ENCODE measurements at places on chromosomes 2 and 18.

DNA sequence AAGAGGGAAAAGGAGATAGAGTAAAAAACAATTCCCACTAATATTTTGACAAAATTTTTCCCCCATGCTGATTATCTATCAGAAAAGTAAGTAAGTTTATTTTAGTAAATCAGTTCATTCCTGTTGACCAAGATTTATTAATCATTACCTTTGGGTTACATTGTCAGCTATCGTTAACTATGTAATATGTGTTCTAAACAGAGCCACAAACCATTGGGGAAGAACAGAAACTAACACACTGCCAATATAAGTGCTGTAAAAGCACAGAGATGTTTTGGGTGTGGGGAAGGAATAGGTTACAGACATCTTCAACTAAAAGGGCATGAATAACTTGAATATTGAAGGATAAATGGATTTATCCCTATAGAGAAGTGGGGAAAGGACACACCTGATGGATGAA is 42.5 kb upstream of the ACADL start:
- DNase-seq: no peak

DNA sequence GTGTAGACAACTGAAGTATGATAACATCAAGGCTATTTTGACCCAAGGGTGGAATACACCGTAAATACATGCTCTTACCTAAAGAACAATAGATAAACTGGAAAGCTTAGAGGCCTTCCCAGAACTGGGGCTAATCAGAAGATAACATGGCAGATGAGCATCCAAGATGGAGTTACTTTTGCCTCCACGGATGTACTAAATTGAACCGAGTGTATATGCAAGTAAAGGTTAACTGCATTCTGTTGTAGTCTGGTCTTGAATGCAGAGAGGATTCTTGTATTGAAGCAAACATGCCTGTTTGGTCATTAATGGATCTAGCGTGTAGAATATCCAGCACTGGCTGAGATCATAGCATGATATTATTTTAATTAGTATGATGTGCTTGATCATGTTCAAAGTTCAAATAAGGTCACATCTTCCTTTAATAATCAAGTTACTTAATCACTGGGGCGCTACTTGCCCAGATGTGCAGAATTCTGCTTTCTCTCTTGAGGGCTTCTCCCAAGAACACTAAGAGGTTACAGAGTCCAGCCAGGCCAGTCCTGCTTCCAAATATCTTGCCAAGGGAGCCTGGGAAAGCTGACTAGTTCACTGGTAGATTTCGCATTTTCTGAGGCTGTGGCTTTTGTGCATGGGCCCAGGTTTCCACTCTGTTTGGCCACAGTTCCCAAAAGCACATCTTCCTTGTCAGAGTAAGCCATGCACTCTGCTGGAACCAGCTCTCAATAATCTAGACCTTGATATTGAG is 37.5 kb upstream of the ACSL3 start:
- DNase-seq: no peak

DNA sequence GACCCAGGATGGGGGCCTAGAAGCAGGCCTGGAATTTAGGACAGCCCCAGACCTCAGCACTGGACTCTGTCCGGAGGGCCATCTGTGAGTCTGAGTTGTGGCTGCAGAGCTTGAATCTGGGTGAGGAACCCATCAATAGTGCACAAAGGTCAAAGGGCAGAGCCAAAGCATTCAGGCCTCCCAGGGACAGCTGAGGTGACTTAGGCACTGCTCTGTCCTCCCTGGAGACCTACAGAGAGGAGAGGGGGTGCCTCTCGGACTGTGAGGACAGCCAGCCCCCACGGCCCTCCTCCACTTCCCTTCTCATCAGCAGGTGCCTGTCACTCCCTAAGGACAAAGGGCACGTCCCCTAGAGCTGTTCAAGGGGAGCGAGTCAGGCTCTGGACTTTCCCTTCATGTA is 25.1 kb upstream of the PRLH start:
- DNase-seq: no peak

- DNase-seq: no peak
Measured at GRCh38 chr2:162327134-162327769, 8.8 kb upstream of the IFIH1 start.

DNA sequence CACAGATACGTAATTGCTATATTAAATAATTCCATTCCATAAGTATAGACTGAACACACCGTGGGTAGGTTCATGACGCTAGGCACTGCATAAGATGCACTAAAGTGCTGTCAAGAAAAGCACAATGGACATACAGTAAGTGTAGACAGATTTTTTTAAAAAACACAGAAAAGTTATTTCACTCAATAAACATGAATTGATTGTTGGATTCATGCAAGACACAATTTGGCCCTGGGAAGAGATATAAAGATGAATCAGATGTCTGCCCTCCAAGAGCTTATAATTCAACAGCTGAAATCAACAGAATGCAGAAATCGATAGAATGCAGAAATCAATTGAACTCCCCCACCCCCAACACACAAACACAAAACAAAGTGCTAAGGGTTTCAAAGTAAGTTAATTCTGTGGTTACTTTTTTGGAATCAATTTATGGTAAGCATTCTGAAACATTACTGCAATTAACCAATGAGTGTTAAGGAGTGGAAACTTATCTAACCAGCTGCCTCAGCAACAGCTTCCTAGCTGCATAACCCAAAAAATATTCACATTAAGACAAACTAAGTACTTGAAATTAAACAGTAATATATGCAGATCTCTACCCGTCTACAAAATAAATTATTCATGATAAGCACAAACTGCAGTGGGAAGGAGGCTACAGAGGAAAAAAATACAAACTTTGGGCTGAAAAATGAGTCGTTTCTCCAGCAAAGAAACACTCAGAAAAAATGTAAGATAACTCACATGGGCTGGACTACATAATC is 1.6 kb downstream of the NBAS start:
- no peak for DNase-seq

DNA sequence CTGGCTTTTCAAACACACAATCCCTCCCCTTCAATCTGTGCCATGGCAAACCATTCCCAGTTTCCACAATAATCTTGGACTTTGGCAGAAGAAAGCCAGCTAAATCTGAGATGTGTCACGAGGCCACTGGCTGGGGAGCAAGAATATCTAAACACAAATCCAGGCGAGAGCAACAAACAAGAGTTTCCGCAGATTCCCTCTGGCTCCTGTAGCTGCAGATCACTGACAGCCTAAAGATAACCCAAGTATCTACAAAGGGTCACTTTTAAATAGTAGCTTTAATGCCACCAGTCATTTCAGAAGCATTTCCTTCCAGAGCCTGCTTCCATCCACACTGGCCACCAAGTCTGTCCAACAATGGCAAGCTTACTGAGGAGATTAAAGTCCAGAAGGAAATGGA is 86.9 kb downstream of the ACVR1 start:
- DNase-seq: no peak

DNA sequence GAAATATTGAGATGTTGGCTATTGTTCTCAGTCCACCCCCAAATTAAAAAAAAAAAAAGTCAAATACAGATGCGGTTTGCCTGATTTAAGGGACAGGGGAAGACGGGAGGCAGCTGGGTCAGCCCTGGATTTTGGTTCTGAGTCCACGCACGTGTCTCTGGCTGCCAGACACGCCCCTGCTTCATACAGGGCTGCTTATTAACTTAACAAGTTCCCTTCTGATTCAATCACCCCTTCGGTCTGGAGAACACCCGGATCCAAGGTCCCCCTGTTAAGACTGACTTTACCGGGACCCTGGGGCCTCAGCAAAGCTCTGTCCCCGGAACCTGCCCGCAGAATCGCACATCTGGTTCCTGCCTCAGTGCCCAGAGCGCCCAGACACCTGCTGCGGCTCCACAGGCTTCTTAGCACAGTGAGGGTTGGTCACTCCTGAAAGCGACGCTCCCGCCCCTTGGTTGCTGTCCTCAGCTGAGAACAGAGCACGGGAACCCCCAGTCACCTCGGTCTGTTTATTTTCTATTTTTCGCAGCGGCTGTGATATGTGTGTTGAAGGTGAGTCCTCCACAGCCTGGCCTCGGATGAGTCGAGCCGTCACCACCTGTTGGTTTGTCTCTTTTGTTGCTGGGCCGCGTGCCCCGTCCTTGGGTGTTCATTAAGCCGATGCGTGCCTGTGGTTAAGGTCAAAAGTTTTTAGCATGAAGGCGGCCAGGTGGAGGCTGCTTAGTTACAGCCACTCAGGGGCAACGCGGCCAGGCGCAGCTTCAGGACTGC is 57.2 kb downstream of the RTP5 start:
- DNase-seq: no peak

- DNase-seq: no peak
Measured at GRCh38 chr18:62973689-62974088, 258.3 kb downstream of the PHLPP1 start.

GRCh38 chr2:227720680-227721079 is 2.9 kb upstream of the SLC19A3 start:
- no peak for DNase-seq

DNA sequence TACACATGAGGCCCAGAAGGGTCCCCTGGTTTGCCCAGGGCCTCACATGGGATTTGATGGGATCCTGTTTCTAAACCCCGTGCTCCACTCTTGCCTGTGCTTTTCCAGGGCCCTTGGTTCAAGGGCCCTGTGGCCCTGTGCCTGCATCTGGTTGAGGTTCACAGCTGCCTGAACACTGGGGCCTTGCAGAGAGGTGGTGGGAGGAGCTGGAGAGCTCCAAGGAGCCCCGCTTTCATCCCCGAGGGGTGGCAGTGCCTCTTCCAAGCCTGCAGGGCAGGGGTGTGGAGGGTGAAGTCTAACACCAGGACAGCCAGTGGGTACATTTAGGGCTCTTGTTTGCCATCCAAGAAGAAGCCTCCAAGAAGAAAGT is 82.3 kb downstream of the GLI2 start:
- DNase-seq: no peak

GRCh38 chr2:109448207-109448606 is 165.6 kb downstream of the SEPTIN10 start:
- no peak for DNase-seq

DNA sequence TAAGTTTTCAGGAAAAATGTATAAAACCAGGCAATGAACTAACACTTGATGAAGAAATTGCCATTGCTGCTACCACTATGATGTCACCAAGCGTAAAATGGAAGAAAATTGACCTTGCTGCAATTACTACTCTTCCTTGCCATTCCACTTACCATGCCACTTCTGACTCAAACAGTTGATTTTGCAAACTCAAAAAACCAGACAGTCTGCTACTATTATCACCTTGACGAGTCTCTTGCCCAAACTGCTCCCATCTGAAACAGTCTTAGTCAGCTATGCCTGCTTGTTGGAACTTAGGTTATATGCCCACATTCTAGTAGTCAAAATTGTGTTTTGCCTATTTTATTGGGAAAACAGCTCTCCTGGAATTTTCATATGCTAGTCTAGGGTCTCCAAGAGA is 71.9 kb upstream of the SLC9A2 start:
- DNase-seq: no peak

GRCh38 chr18:21575656-21576055 is 24.8 kb downstream of the ESCO1 start:
- DNase-seq: no peak

- no peak for DNase-seq
Measured at GRCh38 chr2:215405722-215406581, 29.9 kb downstream of the FN1 start.

GRCh38 chr2:15714609-15715008 is 122.9 kb downstream of the DDX1 start:
- DNase-seq: no peak

DNA sequence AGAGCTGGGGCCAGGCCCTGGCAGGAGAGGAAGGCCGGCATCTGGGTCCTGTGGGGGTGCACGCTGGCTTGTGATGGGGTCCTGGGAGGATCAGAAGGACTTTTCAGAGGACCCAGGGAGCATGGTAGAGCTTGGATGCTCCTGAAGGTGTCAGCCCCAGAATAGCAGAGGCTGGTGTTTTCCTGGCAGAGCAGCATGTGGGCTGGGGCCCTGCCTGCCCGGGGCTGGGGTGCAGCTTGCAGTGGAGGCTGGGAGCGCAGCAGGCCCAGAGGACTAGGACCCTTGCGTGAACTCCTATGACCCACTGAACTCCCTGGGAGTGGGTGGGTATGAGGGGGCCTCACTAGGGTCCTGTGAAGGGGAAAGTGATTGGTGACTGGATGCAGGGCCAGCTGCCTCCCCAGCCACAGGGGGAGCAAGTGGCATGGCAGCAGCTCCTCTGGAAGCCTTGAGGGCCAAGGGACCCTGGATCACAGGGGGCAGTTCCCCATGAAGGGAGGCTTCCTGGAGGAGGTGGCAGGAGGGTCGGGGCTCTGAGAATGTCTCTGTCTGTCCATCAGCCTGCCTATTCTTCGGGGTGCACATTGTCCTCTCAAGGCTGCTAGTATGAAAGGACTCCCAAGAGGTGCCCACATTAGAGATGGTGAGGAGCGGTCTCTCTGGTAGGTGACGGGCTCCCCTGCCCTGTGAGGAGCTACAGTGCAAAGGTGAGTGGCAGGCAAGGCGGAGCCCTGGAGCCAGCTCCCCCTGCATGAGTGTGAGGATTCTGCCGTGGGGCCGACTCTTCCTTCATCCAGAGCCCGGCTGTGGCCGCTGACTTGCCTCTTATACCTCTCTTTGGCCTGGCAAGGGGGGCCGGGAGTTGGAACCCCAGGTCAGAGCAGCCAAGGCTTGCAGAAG is 249.0 kb downstream of the DYSF start:
- DNase-seq: no peak

DNA sequence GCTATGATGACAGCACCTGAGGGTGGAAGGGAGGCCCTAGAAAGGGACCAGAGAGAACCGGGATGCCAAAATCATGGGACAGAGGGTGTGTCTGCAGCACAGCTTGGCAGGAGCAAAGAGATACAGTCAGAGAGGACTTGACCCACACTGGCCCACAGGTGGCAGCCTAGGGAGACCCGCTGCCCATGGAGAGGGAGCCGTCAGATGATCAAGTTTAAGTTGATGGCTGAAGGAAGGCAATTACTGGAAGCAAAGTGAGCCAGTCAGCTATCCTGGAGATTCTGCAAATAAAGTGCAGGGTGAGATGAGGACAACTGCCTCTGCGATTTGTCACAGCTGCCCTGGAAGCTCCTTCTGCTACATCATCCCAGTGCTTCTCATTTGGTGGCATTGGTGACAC is 74.0 kb downstream of the CMPK2 start:
- DNase-seq: no peak

DNA sequence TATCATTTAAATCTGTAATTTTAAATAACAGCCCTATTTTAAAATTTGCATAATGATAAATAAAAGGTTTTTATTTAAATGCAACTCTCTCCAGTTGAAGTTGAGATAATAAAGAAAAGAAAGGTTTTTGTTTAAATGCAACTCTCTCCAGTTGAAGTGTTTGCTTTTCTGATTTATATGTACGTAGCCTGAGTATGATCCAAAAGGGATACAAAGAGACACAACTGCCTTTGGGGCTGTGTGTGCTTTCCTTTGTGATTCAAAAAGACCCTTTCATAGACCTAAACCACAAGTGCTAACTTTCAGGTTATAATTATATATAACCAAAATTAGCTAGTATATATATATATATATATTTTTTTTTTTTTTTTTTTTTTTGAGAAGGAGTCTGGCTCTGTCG is 76.2 kb upstream of the MFF start:
- DNase-seq: no peak

- DNase-seq: no peak
Measured at GRCh38 chr18:79738581-79739439, 58.9 kb upstream of the KCNG2 start.

GRCh38 chr2:14944562-14945346 is 312.2 kb downstream of the LRATD1 start:
- no peak for DNase-seq

All from activated T-helper 1 cell treated with anti-CD3 and anti-CD28 coated beads, Interleukin-2, amount 50 U/mL, for 16 hours (primary cell).